ENCODE measurements at places on chromosomes 2 and 18. TPM values are rescaled to one million over a fixed set of nuclear protein-coding genes. Genes with fewer than 3 reads are reported as not detected.
A peak's percentile ranks its signal among the peaks of the same experiment; 100 is the strongest.

- no peaks in the 10 kb centered on the region for H3K36me3 ChIP-seq
- H3K4me3 ChIP-seq = no peak overlapping the region
- no peaks in the 10 kb centered on the region for H3K4me1 ChIP-seq
- H3K27me3 ChIP-seq = no peaks in the 10 kb centered on the region
- H3K27ac ChIP-seq = no peak overlapping the region
- DNase-seq = no peak
Measured at GRCh38 chr2:211875488-211875887, 663.1 kb downstream of the ERBB4 start.

DNA sequence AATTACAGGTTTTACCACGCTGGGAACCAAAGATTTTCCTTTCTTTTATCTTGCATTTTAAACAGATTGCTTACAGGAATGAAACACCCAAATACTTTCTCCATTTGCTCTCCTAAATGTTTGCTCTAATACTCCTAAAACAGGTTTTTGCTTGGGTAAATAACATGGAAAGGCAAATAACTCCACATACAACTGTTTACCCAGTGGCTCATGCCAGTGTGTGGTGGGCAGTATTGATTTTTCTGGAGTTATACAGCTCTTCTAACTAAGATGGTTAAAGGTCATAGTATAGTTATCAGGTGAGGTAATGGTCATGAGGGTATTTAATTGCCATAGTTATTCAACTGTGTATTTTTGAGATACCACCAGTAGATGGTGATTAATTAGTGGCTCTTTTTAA lies 61.2 kb upstream of the RAB27B start:
- no peaks in the 10 kb centered on the region for H3K4me1 ChIP-seq
- DNase-seq = no peak
- H3K27me3 ChIP-seq = no peaks in the 10 kb centered on the region
- H3K36me3 ChIP-seq = no peaks in the 10 kb centered on the region
- no peak overlapping the region for H3K27ac ChIP-seq
- H3K4me3 ChIP-seq = no peak overlapping the region

DNA sequence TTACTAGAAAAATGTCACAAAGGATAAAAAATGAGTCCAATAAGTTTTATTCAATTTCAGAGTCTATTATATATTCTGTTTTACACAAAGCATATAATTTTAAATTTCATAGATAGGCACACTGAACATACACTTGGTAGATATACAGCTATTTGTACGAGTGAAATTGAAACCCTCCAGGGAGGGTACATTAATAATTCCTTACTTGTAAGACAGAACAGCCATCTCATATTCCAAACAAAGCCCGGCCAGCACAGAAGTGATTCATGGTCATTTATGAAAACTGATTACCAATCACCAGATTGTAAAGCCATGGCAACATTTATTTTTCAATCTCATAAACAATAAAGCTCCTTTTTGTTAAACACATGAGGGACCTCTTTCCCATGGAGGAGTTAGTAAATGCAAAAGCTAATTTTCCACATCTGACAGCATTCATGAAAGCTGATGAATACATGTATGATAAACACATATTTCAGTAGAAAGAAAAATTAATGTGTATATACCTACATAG lies 190.6 kb downstream of the TDRD15 start:
- no peaks in the 10 kb centered on the region for H3K36me3 ChIP-seq
- no peaks in the 10 kb centered on the region for H3K27me3 ChIP-seq
- H3K4me1 ChIP-seq = no peaks in the 10 kb centered on the region
- no peak for DNase-seq
- no peak overlapping the region for H3K4me3 ChIP-seq

DNA sequence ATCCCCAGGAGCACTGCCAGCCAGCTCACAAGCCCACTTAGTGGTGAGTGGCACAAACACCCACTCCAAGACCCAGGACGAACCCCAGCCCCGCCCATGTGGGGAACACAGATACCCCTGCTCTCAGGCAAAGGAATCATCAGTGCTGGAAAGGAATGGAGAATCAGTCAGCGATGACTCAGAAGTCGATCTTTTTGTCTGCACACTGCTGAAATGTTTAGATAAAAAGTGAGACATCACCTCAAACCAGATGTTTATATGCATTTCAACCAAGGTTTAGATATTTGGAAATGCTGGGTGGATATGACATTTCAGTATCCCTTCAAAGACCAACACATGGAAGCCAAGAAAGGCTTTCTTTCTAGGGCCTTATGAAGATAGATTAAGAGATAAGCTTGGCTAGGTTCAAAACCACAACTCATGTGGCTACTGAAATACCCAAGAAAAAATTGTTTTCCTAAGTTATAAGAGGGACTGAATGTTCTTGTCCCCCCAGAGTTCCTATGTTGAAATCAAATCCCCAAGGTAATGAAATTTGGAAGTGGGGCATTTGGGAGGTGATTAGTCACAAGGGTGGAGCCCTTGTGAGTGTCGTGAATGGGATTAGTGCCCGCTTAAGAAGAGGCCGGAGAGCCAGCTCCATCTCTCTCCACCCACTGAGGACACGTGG lies 43.7 kb downstream of the POU3F3 start:
- H3K27ac ChIP-seq = no peak overlapping the region
- no peaks in the 10 kb centered on the region for H3K27me3 ChIP-seq
- H3K36me3 ChIP-seq = no peaks in the 10 kb centered on the region
- H3K4me1 ChIP-seq = no peaks in the 10 kb centered on the region
- no peak for DNase-seq
- no peak overlapping the region for H3K4me3 ChIP-seq

GRCh38 chr2:168107322-168107721 lies 140.1 kb downstream of the STK39 start:
- peaks cover 5% of the 10 kb centered on the region for H3K36me3 ChIP-seq
- H3K27ac ChIP-seq = no peak overlapping the region
- H3K27me3 ChIP-seq = no peaks in the 10 kb centered on the region
- H3K4me1 ChIP-seq = no peaks in the 10 kb centered on the region
- no peak for DNase-seq

DNA sequence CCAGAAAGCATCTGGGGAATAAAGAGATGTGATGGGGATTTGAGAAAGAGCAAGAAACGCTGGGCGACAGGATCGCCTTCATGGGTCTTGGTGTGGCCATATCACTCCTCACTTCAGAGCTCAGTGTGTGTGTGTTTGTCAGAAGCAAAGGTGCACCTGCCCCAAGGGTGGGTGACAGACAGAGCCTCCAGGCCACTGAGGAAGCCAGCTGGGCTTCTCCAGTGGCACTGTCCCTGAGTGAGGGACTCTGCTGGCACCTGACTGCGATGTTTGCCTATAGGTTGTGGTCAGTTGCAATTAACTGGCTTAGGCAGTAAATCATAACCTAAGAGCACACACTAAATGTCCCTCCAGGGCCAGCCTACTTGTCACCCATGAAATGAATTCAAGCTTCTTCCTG lies 23.5 kb upstream of the GNAL start:
- H3K27ac ChIP-seq = no peak overlapping the region
- H3K4me3 ChIP-seq = no peak overlapping the region
- no peak for DNase-seq
- H3K4me1 ChIP-seq = no peaks in the 10 kb centered on the region
- no peaks in the 10 kb centered on the region for H3K36me3 ChIP-seq
- H3K27me3 ChIP-seq = no peaks in the 10 kb centered on the region

GRCh38 chr18:56431551-56431950 lies 206.8 kb downstream of the TXNL1 start:
- no peak for DNase-seq
- no peaks in the 10 kb centered on the region for H3K36me3 ChIP-seq
- no peak overlapping the region for H3K4me3 ChIP-seq
- H3K4me1 ChIP-seq = no peaks in the 10 kb centered on the region
- H3K27ac ChIP-seq = no peak overlapping the region
- H3K27me3 ChIP-seq = no peaks in the 10 kb centered on the region

GRCh38 chr2:58056192-58056916 lies 9.7 kb downstream of the VRK2 start:
- H3K27ac ChIP-seq = no peak overlapping the region
- no peaks in the 10 kb centered on the region for H3K27me3 ChIP-seq
- no peak for DNase-seq
- H3K4me1 ChIP-seq = no peaks in the 10 kb centered on the region

DNA sequence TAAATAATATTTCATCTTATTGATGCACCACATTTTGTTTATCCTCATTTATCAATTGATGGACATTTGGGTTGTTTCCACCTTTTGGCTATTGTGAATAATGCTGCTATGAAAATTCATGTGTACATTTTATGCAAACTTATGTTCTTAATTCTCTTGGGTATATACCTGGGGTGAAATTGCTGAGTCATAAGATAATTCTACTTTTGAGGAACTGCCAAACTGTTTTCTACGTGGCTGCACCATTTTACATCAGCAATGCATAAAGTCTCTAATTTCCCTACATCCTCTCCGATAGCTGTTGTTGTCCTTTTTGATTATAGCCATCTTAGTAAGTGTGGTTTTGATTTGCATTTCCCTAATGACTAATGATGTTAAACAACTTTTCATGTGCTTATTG lies 116.5 kb upstream of the DLX2 start:
- peaks cover 15% of the 10 kb centered on the region for H3K4me1 ChIP-seq
- H3K4me3 ChIP-seq = no peak overlapping the region
- no peak overlapping the region for H3K27ac ChIP-seq
- H3K27me3 ChIP-seq = no peaks in the 10 kb centered on the region
- H3K36me3 ChIP-seq = no peaks in the 10 kb centered on the region
- no peak for DNase-seq

DNA sequence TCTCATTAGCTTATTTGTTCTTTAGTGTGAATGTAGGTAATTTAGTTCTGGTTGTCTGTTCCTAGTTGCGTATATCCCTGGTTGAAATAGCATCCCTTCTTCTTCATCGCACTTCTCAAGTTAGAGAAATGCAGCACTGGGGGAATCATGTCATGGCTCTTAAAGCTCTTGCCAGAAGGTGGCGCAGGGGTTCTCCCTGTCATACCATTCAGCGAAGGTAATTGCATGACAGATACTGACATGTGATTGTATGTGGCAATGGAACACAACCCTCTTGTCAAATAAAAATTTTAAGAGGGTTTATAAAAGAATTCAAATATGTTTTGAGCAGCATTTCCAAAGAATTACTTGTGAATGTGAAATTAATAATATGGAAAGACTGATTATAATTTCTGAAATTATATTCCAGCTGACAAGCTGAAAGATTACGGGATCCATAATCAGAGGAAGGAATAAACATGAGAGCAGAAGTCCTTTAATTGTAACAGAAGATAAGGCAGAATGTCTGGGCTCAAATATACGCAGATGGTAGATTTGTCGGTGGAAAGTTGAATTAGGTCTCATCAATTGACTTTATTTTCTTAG lies 411.7 kb downstream of the DSEL start:
- no peak overlapping the region for H3K4me3 ChIP-seq
- no peaks in the 10 kb centered on the region for H3K36me3 ChIP-seq
- no peak overlapping the region for H3K27ac ChIP-seq
- no peaks in the 10 kb centered on the region for H3K27me3 ChIP-seq

- H3K36me3 ChIP-seq = no peaks in the 10 kb centered on the region
- no peaks in the 10 kb centered on the region for H3K4me1 ChIP-seq
- H3K27me3 ChIP-seq = no peaks in the 10 kb centered on the region
- H3K4me3 ChIP-seq = no peak overlapping the region
Measured at GRCh38 chr2:100747551-100747950, 72.4 kb upstream of the NPAS2 start.

- peaks cover 19% of the 10 kb centered on the region for H3K36me3 ChIP-seq
- H3K27me3 ChIP-seq = no peaks in the 10 kb centered on the region
- H3K4me1 ChIP-seq = peaks cover 17% of the 10 kb centered on the region
- H3K4me3 ChIP-seq = no peak overlapping the region
- peak overlapping the region; percentile 57 for H3K27ac ChIP-seq
- DNase-seq = no peak
Measured at GRCh38 chr2:127064642-127065250, 42.2 kb downstream of the BIN1 start.

DNA sequence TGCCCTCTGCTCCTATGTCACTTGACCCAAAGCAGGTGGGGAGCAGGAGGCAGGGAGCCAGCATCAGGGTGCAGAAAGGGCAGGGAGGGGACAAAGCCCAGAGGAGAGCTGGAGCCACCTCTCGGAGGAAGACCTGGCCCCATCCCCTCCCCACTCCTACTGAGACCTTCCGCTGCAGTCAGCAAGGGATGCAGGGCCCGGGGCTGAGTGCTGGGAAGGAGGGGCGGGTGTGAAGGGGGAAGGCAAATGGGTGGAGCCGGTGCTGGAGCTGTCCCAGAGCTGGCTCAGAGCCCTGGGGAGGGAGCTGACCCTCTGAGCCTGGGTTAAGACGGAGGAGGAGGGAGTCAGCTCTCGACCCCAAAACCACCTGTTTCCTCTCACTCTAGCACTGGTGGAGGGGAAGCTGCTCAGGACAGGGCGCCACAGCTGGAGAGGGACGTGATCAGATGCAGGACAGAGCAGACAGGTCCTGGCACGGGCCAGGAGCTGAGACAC lies 33.8 kb downstream of the HS1BP3 start:
- H3K27ac ChIP-seq = no peak overlapping the region
- DNase-seq = no peak
- peaks cover 7% of the 10 kb centered on the region for H3K36me3 ChIP-seq
- no peaks in the 10 kb centered on the region for H3K27me3 ChIP-seq

DNA sequence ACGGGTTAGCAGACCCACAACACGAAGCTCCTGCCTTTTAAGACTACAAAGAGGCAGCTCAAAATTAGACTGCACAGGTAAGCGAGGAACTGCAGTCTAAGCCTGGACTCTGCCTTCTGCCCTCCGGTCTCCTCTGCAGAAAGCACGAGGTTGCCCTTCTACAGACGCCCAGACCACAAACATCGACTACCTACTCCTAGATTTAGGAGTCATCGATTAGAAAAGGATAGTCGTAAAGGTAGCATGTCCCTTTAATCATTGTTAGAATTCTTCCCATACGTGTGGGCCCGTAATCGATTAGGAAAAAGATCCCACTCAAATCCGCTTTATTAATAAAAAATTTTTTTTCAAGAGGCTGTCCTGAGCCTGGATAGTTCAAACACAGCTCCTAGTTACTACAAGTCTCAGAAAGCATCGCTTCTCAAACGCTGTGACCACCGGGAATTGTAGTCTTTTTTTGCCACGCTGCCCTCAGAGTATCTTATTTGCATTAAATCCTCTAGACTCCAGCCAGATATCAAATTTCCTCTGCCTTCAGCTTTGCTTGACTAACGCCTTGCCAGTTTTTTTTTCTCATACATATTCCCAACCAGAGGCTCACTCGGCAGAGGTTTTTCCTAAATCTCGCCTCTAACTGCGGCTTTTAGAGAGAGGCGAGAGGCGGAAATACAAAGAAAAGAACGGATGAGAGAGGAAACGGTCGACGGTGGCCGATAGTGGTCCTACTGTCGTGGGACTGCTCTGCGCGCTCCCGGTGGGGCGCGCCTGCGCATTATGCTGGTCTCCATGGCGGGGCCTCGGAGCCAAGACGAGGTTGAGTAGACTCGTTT lies at the start of the genes CARF and WDR12:
Gene CARF (plus strand): TSS at position 764 of the 830 bp plus-strand sequence. CDS start 29,628 bp downstream, outside the sequence.
Gene WDR12 (minus strand): TSS at position 162 of the 830 bp plus-strand sequence. CDS start 197 bp downstream, outside the sequence.
- peak within 1 kb of the TSS; percentile 95 for H3K4me3 ChIP-seq
- H3K27ac ChIP-seq = peak within 1 kb of the TSS; percentile 77
- H3K36me3 ChIP-seq = no peaks in the 10 kb centered on the region

Gene ARHGEF4
- 0.51 TPM for total RNA-seq

Gene FHOD3
- not detected for total RNA-seq

Gene KRTCAP3
- 5.4 TPM for total RNA-seq

Gene SP5
- not detected for total RNA-seq
